ENCODE measurements at places on chromosomes 1 and 21. TPM values are rescaled to one million over a fixed set of nuclear protein-coding genes. Genes with fewer than 3 reads are reported as not detected.

BEND5 gene
- 4.3 TPM for total RNA-seq

NBPF1 gene
- 35.3 TPM for total RNA-seq

CDK18 gene
- 36.6 TPM for total RNA-seq

HCN3 gene
- 4.2 TPM for total RNA-seq

S100A9 gene
- total RNA-seq: 911 TPM

KPRP gene
- total RNA-seq: not detected

LZIC gene
- 23.3 TPM for total RNA-seq

TIMM17A gene
- total RNA-seq: 28.5 TPM

MASP2 gene
- total RNA-seq: not detected

CNR2 gene
- not detected for total RNA-seq

THEMIS2 gene
- 161 TPM for total RNA-seq

HUNK gene
- total RNA-seq: 1.9 TPM

CFHR3 gene
- total RNA-seq: 0.24 TPM

LRRC8B gene
- total RNA-seq: 16.4 TPM

MUL1 gene
- 29.9 TPM for total RNA-seq

PTPN22 gene
- 14.1 TPM for total RNA-seq

CELA2A gene
- total RNA-seq: not detected

All from lower lobe of right lung (tissue), 2 donors.